NCI-H1930 (cell line): ENCODE measurements at places on chromosomes 2 and 18.
A peak's percentile ranks its signal among the peaks of the same experiment; 100 is the strongest.

DNA sequence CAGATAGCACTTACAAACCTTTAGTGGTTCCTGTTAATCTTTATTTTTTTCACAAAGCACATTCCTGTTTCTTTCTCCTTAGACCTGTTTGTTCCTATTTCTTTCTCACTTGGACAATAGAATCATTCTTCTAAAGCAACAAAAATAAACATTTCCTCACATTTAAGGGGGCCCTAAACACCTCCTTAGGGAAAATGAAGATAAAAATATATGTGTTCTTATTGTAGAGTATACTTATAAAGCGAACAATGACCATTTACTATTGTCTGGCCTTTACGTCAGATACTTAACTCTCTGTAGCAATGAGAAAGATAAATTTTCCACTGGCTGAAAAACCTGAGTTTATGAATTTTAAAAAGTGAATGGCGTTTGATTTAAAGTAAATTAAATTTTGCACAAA is 234.6 kb downstream of the TCF4 start:
- no peak for DNase-seq

GRCh38 chr2:71557321-71557720 is 104.0 kb downstream of the DYSF start:
- no peak for DNase-seq

DNA sequence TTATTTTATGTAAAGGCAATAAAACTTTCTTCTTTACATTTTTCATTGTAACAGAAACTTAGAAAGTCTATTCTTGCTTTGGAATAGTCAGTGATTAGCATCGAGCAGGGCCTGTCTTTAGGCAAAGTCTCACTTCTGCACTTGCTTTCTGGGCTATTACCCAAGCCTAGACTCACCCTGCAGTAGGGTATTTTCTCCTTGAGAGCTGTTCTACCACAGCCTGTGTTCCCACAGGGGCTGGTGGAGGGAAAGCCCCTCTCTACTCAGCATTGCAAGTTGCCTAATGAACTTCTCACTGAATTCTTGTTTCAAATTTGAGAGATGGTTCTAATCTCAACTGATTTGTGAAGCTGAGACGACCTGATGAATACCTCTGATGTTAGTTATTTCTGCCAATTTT is 111.7 kb upstream of the KLHL14 start:
- no peak for DNase-seq

GRCh38 chr18:8948011-8948410 is 154.5 kb upstream of the NDUFV2 start:
- no peak for DNase-seq

DNA sequence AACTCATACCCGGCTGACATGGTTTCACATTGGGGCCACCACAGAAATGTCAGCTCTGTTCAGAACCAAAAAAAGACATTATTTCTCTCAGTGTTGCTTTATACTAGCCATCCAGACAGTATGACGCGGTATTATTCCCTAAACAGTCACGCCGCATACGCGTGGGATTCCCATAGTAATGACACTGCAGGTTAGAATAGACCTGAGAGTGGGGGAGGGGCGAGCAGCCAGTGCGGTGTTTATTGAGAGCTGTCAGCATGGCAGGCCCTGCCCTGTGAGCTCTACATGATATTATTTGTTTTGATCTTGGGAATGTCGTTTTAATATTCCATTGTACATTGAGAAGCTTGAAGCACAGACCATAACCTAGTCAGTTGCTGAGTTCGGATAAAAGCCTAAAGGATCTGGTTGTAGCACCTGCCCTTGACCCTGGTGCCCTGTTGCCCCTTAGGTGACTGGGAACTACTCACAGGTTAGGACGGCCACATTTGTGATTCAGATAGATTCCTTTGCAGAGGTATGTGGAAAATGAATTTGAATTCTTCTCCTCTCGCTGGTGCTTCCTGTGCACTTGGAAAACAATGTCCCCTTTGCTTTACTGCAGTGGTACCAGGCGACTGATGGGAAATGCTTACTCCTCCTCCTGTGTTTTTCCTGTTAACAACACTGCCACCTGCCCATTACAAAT is 150.1 kb downstream of the ARHGAP28 start:
- no peak for DNase-seq

GRCh38 chr2:150811259-150811855 is 323.9 kb upstream of the RND3 start:
- no peak for DNase-seq

DNA sequence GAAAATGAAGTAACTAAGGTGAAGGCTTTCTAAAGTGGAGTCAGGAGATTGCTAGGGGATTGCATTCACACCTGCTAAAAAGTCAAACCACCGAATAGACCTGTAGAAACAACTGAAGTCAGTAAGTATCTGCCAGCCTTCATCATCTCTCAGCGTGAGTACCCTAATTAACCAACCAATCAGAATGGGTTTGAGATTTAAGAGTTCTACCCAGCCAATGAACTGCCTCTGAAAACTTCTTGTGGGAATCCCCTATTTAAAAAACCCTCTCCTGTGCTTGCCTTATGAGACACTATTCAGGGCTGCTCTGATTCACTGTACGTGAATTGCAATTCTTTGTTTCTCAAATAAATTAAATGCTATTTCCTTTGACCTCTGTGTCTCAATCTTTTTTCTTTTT is 3.4 kb upstream of the FAM161A start:
- DNase-seq = no peak

- no peak for DNase-seq
These were observed 74.3 kb downstream of the NPAS2 start for GRCh38 chr2:100894105-100894795.

- DNase-seq = no peak
These were observed 51.4 kb downstream of the SPATS2L start for GRCh38 chr2:200357845-200358244.

DNA sequence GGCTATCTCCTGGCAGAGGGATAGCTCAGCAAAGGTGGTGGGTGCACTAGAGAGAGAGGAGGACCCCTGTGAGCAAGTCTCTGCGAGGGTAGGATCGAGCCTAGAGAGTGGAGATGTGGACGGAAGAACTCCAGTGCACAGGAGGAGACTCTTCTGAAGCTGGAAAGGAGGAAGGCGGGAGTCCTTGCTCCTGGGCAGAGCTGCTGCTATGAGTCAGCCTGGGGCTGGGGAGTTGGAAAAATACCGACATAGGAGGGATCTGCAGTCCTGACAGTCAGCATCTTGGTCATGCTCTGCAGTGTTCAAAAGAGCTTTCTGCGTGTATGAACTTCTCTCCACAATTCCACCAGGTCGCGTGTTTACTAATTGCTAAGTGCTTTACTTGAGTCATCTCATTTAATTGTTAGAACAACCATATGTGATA is 233.8 kb downstream of the LDLRAD4 start:
- no peak for DNase-seq

DNA sequence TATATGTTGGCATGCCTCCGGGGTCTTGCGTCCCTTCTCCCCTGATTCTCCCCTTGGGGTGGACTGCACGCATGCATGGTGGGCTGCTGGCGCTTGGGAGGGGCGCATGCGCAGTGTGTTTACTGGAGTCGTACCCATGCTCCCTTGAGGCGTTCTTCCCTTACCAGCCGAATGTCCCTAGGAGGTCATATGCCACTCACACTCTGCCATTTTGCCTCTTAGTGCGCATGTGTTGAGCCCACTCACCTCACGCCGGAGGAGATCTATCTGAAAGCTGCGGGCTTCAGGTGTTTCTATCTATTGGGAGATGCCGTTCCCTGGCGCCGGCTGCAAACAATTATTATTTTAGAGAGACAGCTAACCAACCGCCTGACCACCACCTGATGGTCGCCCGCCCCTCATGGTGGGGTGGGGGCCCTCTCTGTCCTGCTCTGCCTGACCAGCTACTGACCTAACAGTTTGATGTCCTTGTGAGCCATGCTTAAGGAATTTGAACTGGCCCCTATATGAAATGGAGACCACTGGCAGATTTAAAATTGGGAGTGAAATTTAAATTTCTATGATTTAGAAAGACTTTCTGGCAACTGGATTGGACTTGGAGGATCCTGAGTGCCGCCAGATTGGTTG is 179.6 kb downstream of the RNF144A start:
- DNase-seq = no peak

DNA sequence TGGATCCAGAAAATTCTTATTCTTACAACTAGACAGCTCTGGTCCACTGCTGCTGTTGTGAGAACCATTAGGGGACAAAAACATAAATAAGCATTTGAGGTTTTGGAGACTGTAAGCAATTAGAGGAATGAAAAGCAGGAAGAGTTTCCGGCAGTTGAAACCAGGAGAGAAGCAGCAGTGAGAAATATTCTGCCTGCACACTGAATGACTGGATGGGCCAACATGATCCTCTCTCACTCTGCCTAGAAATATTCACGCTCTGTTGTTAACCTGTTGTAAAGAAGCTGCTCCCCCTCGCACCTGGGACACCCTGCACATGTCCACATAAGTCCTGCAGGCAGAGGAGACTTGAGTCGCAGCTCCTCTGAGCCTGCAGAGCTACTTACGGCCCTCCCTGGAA is 60.4 kb upstream of the RNF152 start:
- no peak for DNase-seq

- no peak for DNase-seq
These were observed 77.1 kb upstream of the CTAGE1 start for GRCh38 chr18:22494771-22495170.

- no peak for DNase-seq
These were observed 36.2 kb upstream of the FMNL2 start for GRCh38 chr2:152298754-152299153.

DNA sequence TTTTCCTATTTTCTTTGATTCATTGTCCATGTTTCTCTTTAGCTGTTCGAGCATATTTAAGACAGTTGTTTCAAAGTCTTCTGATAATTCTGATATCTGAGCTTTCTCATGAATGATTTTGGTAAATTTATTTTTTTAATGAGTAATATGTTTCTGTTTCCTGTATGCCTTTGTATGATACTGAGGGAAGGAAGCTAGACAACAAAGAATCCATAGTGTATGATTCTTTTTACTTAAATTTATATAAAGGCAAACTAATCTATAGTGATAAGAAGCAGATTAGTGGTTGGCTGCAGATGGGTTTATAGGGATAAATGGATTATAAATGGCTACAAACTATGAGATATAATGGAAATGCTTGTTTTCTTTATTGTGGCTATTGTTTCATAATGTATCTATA is 352.7 kb upstream of the CDH2 start:
- DNase-seq = no peak

GRCh38 chr2:77025714-77026113 is 496.5 kb downstream of the LRRTM4 start:
- no peak for DNase-seq

DNA sequence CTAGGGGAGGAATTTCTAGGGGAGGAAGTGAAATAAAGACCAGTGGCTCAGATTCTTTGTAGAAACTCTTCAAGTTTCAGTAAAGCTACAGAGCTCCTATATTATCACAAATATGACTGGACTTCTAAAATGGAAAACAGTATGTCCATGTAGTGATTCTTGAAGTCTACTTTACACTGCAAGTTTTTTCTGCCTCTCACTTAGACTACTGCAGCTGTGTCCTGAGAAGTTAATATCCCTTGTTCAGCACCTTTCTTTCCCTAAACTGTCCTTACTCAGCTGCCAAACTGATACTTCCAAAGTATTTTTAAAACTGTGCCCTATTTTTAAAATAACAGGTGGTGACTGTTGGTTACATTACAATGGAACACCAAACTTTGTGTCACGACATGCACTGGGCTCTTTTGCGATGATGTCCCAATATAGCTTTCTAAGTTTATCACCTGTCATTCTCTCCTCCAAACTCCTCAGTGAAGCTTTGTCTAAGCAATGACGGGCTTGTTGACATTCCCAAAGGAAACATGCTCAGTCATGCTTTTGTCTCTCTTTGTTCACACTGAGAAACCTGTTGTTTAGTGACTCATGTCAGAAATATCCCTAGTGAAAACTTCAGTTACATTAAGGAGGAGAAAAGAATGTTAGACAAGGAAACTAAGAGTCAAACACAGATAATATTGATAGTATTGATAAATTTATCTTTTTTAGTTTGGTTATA is 341.1 kb downstream of the ARL6IP6 start:
- no peak for DNase-seq

- DNase-seq = peak; percentile 78
These were observed 1.2 kb downstream of the SP3 start for GRCh38 chr2:173963817-173964564.

DNA sequence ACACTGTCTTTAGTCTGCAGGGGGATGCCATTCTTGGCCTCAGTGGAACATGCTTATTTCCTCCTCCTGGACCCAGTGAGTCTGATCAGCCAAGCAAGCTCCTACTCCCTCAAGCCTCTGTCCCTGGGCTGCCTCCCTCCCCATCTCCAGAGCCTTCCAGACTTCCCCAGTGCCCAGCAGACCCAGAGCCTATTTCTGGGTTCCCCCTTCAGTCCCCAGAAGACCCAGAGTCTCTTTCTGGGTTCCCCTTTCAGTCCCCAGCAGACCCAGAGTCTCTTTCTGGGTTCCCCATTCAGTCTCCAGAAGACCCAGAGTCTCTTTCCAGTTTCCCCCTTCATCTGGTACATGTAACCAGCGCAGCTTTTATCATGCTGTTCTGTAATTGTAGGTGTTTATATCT is 17.0 kb upstream of the PKDCC start:
- no peak for DNase-seq

DNA sequence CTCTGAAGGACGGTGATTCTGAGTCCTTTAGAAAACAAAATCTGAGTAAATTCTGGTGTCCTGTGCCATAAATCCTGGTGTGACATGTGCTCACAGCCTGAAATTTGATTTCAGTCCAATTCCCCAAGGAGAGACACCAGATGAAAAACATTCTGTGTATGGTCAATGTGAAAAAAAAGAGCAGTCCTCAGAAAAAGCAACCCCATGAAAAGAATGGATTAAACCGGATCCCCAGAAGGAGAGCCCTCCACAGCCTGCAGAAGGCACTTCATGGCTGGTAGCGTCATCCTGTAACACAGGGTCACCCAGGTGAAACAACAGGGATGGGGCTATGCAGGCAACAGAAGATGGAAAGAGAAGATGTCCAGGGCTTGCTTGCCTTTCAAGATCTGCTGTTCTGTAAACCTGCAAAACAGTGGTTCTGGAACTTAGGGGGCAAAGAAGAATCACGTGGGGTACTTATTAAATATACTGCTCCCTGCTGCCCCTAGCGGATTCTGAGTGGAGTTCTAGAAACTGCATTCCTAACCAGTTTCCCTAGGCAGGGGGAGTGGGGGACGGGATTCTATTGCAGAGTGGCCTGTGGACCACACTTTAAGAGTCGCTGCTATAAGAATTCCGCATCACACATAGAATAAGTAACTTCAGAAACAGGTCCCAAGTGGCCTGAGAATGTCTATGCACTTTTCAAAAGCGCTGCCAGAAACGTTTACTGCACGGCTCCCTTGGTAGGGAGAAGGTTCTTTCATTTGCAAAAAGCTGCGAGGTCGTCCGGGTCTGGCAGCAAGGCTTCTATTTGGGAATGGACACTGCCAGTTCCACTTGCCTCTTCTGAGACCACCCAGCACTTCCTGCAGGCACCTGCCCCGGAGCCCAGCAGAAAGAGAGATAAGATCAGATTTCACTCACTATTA is 118.9 kb upstream of the ARL5A start:
- DNase-seq = no peak

- DNase-seq = no peak
These were observed 71.2 kb upstream of the COL3A1 start for GRCh38 chr2:188902901-188903491.

- DNase-seq = no peak
These were observed 525.4 kb upstream of the VWC2L start for GRCh38 chr2:213885485-213885884.

- DNase-seq = no peak
These were observed 57.1 kb downstream of the SNORC start for GRCh38 chr2:232927032-232927792.
